ENCODE measurements at places on chromosomes 5 and 9. TPM values are rescaled to one million over a fixed set of nuclear protein-coding genes. Genes with fewer than 3 reads are reported as not detected.

DNA sequence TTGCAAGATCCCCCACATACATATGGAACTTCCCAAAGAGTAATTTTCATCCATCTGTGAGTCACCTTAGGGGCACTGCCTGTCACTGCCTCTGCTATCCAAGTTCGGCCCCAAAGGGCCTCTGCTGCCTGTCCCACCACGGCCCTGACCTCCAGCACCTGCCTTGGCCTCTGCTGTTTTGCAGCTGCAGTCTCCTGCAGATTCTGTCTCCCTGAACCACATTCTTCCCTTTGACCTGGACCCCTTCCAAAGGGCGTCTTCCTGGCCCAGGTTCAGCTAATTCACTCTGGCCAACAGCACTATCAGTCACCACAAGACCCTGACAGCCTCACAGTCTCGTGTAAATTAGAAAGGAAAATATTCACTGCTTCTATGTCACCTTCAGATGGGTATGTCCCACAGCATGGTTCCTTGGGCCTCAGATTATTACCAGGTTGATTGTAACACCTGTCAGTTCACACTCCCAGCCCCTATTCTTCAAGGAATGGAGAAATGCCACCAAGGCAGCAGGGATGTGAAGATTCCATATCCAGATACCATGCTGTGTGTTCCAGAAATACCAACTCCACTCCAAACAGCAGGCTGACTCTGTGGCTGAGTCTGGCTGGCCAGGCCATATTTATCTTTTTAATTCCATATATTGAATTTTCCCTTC lies 479.3 kb downstream of the ARHGEF28 start:
- DNase-seq, result no peak

DNA sequence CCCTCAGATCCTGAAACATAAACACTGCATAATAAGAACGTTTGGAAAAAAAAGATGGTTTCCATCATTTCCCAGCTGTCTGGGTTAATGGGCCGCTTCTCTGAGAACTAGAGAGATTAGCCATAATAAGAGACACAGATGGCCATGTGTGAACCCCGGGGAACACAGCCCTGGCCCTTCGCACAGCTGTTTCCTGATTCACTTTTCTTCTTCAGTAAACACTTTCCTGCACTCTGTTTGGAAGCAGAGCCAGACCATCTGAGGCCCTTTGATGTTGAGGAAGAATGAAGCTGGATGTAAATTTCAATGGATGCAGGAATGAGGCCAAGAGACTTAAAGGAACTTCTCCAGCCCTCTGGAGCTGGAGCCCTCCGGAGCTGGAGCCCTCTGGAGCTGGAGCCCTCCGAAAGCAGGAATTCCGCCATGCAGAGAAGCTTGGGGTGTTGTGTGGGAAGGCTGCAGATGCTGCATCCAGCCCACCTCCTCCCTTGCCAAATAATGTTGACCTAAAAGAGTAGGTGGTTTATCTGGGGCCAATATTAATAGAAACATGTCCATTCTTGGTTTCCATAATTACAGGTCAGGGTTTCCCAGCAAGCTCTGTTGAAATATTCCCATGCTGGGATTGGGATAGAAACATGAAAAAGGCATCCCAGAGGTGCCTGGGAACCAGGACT lies 218.9 kb downstream of the NXNL2 start:
- DNase-seq, result no peak

DNA sequence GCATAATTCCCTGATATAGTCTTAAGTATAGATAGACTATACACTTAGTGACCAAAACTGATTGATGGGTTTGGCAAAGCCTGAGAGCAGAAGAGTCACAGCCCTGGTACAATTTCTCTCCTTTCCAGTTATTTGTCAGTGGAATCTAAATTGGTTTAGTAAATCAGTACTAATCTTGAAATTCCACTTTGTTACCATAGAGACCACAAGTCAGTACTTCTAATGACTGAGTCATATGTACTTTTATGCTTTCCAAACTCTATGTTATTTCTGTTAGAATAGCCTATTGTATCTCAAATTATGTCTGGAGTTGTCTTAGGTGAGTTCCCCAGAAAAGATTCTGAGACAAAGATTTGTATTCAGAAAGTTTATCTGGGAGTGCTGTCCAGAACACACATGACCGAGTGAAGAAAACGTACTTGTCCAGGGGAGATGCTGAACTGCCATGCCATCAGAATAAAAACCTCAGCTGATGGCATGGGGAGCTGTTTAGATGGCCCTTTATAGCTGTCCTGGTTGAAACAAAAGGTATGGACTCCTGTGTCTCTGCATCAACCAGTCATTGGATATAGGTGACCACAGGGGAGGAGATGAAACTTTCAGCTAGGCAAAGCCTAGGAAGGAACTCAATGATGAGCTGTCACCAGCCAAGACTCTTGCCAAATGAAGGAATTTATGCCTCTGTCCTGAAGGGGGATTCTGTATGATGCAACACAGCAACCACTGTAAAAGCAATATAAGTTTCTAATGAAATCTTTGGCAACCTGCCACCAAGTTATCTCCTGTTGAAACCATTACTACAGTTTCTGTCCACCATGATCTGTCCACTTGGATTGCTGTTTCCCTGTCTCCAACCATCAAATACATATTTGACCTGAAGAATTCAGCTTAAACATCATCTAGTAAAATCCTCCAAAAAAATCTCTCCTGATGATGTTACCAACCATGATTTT lies 18.0 kb upstream of the SMC2 start:
- DNase-seq, result no peak

DNA sequence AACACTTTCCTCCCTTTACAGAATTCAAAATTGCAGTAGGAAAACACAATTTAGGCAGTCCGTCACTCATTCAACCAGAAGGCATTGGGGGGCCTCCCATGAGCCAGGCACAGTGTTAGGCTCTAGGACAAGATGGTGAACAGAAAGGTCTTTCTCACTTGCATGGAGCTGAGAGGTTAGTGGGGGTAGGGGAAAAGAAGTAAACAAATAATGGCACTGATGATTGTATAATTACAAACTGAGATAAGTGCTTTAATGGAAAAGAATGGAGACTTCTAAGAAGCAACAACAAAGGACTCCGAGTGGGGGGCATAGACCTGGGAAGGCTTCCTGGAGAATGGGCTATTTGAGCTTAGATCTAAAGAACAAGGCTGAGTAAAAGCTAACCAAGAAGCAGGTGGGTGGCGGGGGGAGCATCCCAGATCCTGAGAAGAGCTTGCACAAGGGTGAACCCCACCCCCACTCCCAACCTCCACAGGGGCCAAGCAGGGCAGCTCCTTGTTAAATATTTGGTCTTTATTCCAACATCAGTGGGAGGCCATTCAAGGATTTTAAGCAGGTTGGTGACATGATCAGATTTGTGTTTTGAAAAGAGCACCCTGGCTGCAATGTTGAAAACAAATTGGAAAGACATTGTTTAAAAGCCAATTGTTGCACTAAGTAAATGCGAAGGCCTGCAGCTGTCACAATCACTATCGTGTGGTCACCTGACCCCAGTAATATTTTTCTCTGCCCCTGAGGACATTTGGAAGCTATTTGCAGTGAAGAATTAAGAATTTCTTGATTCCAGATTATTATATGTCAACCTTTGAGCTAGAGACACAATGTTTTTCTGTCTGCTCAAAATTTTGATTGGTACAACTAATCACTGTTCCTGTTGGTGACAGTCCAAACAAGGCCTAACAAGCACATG lies 73.9 kb upstream of the EFNA5 start:
- DNase-seq, result no peak

- DNase-seq, result no peak
Observed at GRCh38 chr9:16417749-16418148, 452.7 kb downstream of the BNC2 start.

The SLCO6A1 gene
- not detected for total RNA-seq

- DNase-seq, result no peak
Observed at GRCh38 chr5:176425138-176425537, 8.8 kb upstream of the CLTB start.

GRCh38 chr5:180645274-180646204 lies 3.9 kb downstream of the FLT4 start:
- no peak for DNase-seq
